ENCODE measurements at places on chromosomes 5 and 9.

- no peaks in the 10 kb centered on the region for H3K27me3 ChIP-seq
- no peak overlapping the region for H3K4me3 ChIP-seq
- no peaks in the 10 kb centered on the region for H3K4me1 ChIP-seq
- DNase-seq: no peak
Measured at GRCh38 chr9:78502566-78502965, 205.6 kb downstream of the PSAT1 start.

DNA sequence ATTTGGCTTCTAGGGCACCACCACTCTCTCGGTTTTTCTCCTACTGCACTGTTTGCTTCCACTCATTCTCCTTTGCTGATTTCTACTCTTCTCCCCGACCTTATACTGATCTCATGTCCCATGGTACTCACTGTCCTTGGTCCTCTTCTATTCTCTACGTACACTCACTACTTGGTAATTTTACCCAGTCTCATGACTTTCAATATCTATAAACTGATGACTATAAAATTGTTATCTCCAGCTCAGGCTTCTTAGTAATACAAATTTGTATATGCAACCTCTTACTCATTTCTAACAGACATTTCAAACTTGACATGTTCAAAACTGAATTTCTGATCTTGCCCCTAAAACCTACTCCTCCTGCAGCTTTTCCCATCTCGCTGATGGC lies 4.1 kb downstream of the RAPGEF6 start:
- no peak for DNase-seq
- no peak overlapping the region for H3K27ac ChIP-seq
- no peak overlapping the region for H3K4me3 ChIP-seq
- H3K4me1 ChIP-seq: peaks cover 40% of the 10 kb centered on the region
- no peaks in the 10 kb centered on the region for H3K27me3 ChIP-seq
- peaks cover 6% of the 10 kb centered on the region for H3K36me3 ChIP-seq

GRCh38 chr5:80215523-80215922 lies 40.3 kb downstream of the SERINC5 start:
- DNase-seq: no peak
- H3K27ac ChIP-seq: no peak overlapping the region

- no peaks in the 10 kb centered on the region for H3K27me3 ChIP-seq
- DNase-seq: no peak
- no peak overlapping the region for H3K4me3 ChIP-seq
- H3K4me1 ChIP-seq: no peaks in the 10 kb centered on the region
Measured at GRCh38 chr9:13915591-13916301, 398.2 kb downstream of the NFIB start.

DNA sequence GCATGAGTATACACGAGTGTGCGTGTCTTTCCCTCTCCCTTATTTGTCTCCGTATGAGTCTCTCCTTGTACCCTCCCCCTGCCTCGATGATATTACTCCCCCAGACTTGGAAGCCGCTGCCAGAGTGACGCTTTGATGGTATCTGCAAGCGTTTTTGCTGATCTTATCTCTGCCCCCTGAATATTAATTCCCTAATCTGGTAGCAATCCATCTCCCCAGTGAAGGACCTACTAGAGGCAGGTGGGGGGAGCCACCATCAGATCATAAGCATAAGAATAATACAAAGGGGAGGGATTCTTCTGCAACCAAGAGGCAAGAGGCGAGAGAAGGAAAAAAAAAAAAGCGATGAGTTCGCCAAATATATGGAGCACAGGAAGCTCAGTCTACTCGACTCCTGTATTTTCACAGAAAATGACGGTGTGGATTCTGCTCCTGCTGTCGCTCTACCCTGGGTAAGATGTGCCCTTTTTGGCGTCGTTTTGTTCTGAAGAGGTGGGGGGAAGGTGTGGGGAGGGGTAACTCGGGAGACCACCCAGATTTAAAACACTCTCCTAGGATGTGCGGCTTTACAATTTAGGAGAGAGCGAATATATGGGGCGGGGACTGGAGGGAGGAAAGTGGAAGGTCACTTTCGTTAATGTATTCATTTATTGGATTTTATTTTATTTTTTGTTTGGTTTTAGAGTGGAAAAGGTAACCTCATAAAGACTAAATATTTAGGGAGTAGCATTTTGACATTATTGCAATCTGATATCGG lies at the start of gene GABRG2:
TSS of gene GABRG2 (plus strand) at position 119 of the 757 bp plus-strand sequence. CDS start at position 346, 227 bp downstream.
- H3K36me3 ChIP-seq: no peaks in the 10 kb centered on the region
- H3K27me3 ChIP-seq: peaks cover 4% of the 10 kb centered on the region
- no peak within 1 kb of the TSS for H3K4me3 ChIP-seq
- DNase-seq: no peak

DNA sequence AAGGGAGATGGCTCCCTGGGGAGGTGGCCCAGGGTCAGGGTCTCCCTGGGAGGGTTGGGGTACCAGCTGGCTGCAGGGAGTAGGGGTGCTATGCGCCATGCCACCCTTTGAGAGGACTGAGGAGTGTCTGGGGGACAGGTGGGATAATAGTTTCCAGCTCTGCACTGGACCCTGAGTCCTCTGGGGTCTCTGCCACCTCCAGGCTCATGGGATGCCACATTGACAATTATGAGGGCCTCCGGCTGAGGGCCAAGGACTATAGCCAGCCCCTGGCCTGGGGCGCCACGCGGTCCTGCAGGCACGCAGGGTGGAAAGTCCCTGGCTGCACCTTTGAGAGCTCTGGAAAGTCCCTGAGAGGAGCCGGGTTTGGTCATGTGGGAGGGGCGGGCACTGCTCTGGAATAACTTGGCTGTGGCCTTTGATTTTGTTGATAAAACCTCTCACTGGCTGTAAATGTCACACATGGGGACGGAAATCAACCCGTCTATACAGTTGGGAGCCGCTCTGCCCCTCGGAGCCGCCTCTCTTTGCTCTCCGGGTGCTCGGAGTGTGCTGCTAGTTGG lies 16.0 kb downstream of the TRAF2 start:
- H3K27ac ChIP-seq: peak overlapping the region; percentile 95
- peak overlapping the region; percentile 71 for H3K4me3 ChIP-seq
- H3K27me3 ChIP-seq: no peaks in the 10 kb centered on the region
- H3K4me1 ChIP-seq: peaks cover 40% of the 10 kb centered on the region

DNA sequence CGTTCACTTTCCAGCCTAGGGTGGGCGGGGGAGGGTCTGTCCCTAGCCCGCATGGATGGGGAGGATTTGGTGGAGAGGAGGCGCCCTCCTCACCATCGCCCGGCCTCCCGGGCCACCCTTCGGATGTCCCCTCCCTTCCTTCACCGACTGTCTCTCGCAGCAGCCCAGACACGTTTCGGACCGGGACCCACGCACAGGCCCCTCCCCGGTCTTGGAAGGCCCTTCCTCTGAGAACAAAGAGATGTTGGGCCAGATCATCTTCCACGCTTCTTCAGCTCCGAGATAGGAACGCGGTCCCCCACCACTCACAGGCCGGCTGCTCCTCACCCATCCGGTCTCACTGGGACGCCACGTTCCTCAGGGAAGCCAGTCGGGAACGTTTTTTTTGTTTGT lies 640 bp upstream of the DPM2 start:
- peak overlapping the region; percentile 90 for H3K4me3 ChIP-seq
- peak overlapping the region; percentile 73 for H3K27ac ChIP-seq
- no peak for DNase-seq
- H3K36me3 ChIP-seq: no peaks in the 10 kb centered on the region
- H3K4me1 ChIP-seq: peaks cover 51% of the 10 kb centered on the region
- no peaks in the 10 kb centered on the region for H3K27me3 ChIP-seq

DNA sequence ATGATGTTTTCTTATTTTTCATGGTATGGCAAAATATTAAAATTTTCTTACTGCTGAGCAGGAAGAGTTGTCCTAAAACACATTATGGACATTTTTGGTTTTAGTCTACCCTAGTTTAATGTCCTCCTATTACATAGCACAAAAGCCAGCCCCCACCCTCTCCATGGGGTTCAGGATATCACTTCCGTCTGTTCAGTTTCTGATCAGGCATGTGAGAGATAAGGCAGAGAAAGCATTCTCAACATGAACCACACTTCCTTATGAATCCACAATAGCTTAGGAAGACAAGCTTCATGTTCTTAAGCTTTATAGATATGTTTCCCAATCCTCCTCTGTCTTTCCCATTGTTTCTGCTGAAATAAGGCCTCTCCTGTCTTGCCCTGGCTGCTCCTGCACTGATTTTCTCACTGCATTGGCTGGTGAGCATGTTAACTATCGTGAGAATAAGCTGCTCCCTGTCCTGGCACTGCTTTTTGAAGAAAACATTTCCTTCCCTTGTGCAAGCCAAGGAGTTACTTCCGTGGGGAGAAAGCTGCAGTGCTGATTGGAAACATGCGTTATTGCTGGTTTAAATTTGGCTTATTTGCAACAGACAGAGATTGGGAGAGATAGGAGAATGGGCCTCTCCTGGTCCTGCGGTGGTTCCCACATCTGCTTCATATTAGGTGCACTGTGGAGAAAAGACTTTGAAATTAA lies 260.3 kb upstream of the RPS23 start:
- no peaks in the 10 kb centered on the region for H3K27me3 ChIP-seq
- H3K4me1 ChIP-seq: no peaks in the 10 kb centered on the region
- H3K27ac ChIP-seq: no peak overlapping the region
- no peak for DNase-seq
- H3K4me3 ChIP-seq: no peak overlapping the region
- H3K36me3 ChIP-seq: no peaks in the 10 kb centered on the region

DNA sequence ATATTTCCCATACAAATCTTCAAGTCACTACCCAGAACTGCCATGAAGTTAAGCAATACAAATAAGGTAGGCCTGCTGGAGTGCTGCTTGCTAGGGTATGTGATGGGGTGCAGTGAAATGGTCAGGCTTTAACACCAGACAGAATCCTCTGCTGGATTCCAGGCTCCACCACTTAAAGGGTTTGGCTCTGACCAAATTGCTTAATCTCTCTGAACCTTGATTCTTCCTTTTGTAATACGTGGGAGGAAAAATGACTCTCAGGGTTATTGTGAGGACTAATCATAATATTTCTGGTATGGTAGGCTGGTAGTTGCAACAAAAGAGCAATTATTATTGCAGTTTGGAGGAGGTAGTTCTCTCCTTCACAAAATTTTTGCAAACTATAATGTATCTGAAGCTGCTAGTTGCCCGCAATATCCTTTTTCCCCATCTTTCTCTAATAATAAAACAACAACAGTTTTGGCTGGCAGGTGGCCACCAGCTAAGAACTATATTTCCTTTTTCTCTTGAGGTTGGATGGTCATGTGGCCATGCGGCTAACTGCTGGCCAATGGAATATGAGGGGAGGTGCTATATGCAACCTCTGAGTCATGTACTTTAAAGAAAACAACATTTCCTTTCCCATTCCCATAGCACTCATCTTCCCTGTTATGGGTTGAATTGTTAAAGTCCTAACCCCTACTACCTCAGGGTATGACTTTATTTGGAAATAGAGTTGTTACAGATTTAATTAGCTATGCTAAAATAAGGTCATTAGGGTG lies 44.1 kb downstream of the CCL28 start:
- peaks cover 3% of the 10 kb centered on the region for H3K4me1 ChIP-seq
- H3K36me3 ChIP-seq: peaks cover 12% of the 10 kb centered on the region
- no peak for DNase-seq
